ENCODE measurements at places on chromosomes 12 and 14. TPM values are rescaled to one million over a fixed set of nuclear protein-coding genes. Genes with fewer than 3 reads are reported as not detected.

Gene PTPRB
- 7.2 TPM for polyA plus RNA-seq

Gene SERPINA1
- polyA plus RNA-seq, result 1,712 TPM

Gene ARL1
- 97.6 TPM for polyA plus RNA-seq

Gene STAB2
- polyA plus RNA-seq, result 6.6 TPM

Gene IFNG-AS1
- 0.13 TPM for polyA plus RNA-seq

Gene KCNK10
- polyA plus RNA-seq, result 4.5 TPM

Gene MYF5
- 0.07 TPM for polyA plus RNA-seq

Gene SCFD1
- polyA plus RNA-seq, result 69.7 TPM

Gene RNF212B
- 0.34 TPM for polyA plus RNA-seq
